Cortex of kidney (tissue), 1 donor: ENCODE measurements at places on chromosomes 6 and 20.

- DNase-seq: no peak
Observed at GRCh38 chr6:135817035-135817434, 34.5 kb upstream of the PDE7B start.

DNA sequence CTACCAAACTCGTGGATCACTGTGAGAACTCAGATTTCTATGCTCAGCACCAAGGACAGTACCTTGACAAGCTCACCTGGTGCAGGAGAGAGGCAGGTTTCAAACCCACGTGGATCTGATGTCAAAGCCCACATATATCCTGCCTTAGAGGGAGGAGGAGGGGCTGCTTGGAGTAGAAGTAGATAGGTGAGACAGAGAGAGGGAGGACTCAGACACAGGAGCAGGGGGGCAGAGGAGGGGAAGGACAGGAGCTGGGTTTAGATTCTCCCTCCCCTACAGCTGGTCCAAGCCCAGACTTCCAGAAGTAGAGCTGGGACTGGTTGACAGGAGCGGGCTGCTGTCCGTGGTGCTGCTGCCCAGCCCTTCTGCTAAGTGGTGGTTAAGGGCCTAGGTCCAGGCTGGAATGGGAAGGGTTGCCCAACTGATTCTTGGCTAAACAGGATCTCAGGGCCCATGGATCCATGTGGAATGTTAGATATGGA, 77.5 kb downstream of the CDH22 start:
- DNase-seq: no peak

- no peak for DNase-seq
Observed at GRCh38 chr20:57409672-57410397, 18.6 kb downstream of the RBM38 start.

DNA sequence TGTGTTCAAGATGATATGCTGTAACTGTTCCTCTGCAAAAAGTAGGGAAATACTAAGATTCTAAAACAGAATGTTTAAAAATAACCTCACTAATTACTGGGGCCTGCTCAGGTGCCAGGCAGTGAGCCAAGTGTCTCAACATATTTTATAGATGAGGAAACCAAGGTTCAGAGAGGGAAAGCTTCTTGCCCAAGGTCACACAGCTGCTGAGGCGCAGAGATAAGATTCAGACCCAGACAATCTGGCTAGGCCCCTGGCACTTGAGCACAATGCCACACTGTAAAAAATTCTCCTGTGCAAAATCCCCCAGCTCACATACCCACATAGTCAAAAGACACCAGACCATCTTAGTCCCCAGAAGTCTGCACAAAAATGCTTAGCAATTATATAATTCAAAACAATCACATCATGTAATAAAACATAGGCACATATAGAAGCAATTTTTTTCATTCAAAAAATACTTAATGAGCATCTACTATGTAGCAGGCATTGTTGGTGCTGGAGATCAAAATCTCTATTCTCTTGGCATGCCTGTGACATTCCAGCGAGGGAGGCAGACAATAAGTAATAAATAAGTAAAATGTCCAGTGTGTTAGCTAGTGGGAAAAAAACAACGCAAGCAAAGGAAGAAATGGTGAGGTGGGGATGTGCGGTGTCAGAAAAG, 10.3 kb downstream of the PREX1 start:
- no peak for DNase-seq

GRCh38 chr20:3661060-3661813, 2.0 kb downstream of the GFRA4 start:
- DNase-seq: no peak

- no peak for DNase-seq
Observed at GRCh38 chr6:2783188-2783963, 18.2 kb downstream of the WRNIP1 start.

- DNase-seq: no peak
Observed at GRCh38 chr6:88008831-88009231, 38.8 kb upstream of the SPACA1 start.

DNA sequence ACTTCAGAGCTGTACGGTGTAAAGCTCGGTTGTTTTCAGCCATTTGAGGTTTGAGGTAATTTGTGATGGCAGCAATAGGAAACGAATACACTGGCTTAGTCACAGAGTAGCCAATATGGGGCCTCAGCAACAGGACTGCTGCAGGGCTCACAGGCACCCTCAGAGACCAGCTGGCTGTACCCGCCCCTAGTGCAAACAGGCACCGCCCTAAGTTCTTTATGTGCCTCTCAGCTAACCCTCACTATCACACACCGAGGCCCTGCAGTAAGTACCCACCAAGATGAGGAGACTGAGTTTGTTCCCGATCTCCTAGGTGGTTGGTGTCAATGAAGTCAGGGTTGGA, 11.2 kb upstream of the SERPINB9 start:
- DNase-seq: no peak

- no peak for DNase-seq
Observed at GRCh38 chr6:104414723-104415122, 445.0 kb downstream of the HACE1 start.

GRCh38 chr20:31693987-31694661, 28.5 kb downstream of the BCL2L1 start:
- no peak for DNase-seq

- DNase-seq: no peak
Observed at GRCh38 chr20:17626217-17627007, 55.6 kb downstream of the RRBP1 start.

- DNase-seq: no peak
Observed at GRCh38 chr6:24798740-24799540, at the start of gene ARMH2. Gene ARMH2, minus strand, starts transcription at chr6:24798917. Its CDS starts 60 bp downstream, at chr6:24798857.

DNA sequence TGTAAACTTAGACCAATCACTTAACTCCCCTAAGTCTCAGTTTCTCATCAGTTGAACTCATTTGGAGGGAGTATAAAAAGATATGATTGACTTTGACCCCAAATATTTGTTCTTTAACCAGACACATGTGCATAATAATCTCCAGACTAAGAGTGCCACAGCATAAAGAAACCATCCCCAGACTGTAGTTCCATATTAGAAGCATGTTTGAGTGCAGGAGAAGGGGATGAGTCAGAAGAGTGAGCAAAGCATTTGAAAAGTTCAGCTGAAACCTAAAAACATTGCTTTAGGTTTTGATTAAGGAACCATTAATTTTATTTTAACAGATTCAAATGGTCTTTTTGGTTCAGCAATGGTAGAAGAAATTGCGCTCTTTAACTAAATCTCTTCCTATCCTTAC, 654.8 kb downstream of the UTRN start:
- no peak for DNase-seq

- no peak for DNase-seq
Observed at GRCh38 chr20:49508435-49509199, 26.1 kb upstream of the KCNB1 start.
